ENCODE measurements at places on chromosomes 5 and 9.

- DNase-seq: no peak
Measured at GRCh38 chr5:116669261-116670031, 94.8 kb upstream of the SEMA6A start.

GRCh38 chr9:116212986-116213692 lies 59.5 kb downstream of the PAPPA start:
- DNase-seq: no peak

GRCh38 chr5:69312459-69313160 lies 20.0 kb downstream of the CCDC125 start:
- DNase-seq: no peak

- no peak for DNase-seq
Measured at GRCh38 chr9:35801328-35802128, 10.1 kb downstream of the NPR2 start.

DNA sequence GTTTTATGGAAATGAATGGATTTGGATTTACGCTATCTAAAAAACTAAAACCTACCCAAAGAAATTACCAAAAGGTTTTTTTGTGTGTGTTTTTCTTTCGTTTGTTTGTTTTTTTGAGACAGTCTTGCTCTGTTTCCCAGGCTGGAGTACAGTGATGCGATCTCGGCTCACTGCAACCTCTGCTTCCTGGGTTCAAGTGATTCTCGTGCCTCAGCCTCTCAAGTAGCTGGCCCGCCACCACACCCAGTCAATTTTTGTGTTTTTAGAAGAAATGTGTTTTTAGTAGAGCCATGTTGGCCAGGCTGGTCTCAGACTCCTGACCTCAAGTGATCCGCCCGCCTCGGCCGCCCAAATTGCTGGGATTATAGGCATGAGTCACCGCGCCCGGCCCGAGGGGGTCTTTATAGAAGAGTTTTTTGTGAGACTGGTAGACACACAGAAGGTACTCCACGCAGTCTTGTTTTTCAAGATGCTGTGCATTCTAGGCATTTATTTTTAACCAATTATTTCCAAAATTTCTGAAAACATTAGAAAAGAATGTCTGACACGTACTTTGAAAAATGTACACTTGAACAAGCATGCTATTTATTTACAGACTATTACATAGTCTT lies 75.7 kb downstream of the NR6A1 start:
- DNase-seq: no peak

- no peak for DNase-seq
Measured at GRCh38 chr5:154313360-154314017, 123.0 kb downstream of the GALNT10 start.

GRCh38 chr5:117463881-117464570 lies 889.4 kb upstream of the SEMA6A start:
- DNase-seq: no peak

GRCh38 chr5:66701244-66701643 lies 105.1 kb downstream of the MAST4 start:
- DNase-seq: no peak

DNA sequence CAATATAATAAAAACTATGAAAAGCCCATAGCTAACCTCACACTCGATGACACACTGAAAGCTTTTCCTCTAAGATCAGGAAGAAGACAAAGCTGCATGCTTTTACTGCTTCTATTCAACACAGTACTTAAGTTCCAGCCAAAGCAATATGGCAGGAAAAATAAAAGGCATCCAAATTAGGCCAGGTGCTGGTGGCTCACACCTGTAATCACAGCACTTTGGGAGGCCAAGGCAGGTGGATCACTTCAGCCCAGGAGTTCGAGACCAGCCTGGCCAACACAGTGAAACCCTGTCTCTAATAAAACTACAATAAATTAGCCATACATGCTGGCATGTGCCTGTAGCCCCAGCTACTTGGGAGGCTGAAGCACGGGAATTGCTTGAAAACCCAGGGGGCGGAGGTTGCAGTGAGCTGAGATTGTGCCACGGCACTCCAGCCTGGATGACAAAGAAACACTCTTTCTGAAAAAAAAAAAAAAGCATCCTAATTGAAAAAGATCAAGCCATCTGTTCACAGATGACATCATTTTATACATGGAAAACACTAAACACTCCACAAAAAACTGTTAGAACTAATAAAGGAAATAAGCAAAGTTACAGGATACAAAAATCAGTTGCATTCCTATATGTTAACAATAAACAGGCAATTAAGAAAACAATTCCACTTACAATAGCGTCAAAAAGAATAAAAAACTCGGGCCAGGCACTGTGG lies 17.9 kb downstream of the ZFR start:
- DNase-seq: no peak

- no peak for DNase-seq
Measured at GRCh38 chr5:172010278-172010677, 3.8 kb upstream of the FBXW11 start.

GRCh38 chr5:168920019-168920810 lies 341.0 kb upstream of the PANK3 start:
- no peak for DNase-seq
